Activated effector memory CD4-positive, alpha-beta T cell treated with anti-CD3 and anti-CD28 coated beads, Interleukin-2, amount 50 U/mL, for 16 hours (primary cell): ENCODE measurements at places on chromosomes 4 and X.

- no peak for DNase-seq
These were observed 132.6 kb upstream of the ANK2 start for GRCh38 chr4:112916868-112917267.

GRCh38 chrX:68180579-68180978 lies 252.7 kb downstream of the OPHN1 start:
- DNase-seq = no peak

DNA sequence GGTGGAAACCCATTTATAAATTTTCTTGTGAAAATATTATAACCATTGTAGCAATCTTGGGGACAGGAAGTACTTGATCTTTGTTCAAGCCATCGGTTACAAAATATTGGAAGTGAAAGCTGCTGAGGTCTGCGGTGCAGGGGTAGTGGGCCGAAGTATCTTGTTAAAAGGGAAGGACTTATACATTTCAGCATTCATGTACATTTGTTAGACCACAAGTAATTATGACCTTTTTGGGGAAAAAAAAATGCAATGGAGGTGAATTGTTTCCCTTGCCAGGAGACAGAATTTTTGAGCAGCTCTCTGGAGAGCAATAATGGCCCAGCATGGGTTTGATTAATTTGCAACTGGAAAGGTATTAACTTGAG lies 121.3 kb downstream of the EGF start:
- no peak for DNase-seq

GRCh38 chr4:143251779-143252178 lies 67.1 kb downstream of the USP38 start:
- no peak for DNase-seq

GRCh38 chr4:145938618-145939440 lies at the start of gene ZNF827:
Gene ZNF827 (minus strand): TSS chr4:145938823. CDS start chr4:145938407, 416 bp downstream.
- DNase-seq = peak; percentile 85

- no peak for DNase-seq
These were observed 56.9 kb downstream of the NSG1 start for GRCh38 chr4:4443821-4444220.

DNA sequence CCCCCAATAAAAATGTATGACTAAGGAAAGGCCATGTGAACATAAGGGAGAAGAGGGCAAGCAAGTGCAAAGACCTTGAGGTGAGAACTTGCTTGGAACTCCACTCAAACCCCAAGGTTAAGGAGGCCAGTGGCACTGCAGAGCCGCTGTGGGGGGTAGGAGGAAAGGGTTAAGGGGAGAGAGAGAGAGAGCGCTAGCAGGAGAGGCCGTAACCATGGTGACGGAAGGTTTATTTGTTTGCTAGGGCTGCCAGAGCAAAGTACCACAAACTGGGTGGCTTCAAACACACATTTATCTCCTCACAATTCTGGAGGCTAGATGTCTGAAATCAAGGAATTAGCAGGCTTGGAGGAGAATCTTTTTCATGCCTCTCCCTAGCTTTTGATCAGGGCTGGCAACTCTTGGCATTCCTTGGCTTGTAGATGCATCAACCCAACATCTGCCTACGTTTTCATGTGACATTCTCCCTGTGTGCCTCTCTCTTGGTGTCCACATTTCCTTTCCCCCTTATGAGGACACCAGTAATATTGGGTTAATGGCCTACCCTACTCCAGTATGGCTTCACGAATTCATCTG lies 35.2 kb downstream of the SMIM20 start:
- no peak for DNase-seq

GRCh38 chrX:19981947-19982346 lies 8.9 kb downstream of the BCLAF3 start:
- no peak for DNase-seq
